Activated CD8-positive, alpha-beta memory T cell treated with anti-CD3 and anti-CD28 coated beads, Interleukin-2, amount 50 U/mL, for 4 hours (primary cell): ENCODE measurements at places on chromosomes 4 and X.

- no peak for DNase-seq
Observed at GRCh38 chr4:38489924-38490639, 173.9 kb upstream of the KLF3 start.

DNA sequence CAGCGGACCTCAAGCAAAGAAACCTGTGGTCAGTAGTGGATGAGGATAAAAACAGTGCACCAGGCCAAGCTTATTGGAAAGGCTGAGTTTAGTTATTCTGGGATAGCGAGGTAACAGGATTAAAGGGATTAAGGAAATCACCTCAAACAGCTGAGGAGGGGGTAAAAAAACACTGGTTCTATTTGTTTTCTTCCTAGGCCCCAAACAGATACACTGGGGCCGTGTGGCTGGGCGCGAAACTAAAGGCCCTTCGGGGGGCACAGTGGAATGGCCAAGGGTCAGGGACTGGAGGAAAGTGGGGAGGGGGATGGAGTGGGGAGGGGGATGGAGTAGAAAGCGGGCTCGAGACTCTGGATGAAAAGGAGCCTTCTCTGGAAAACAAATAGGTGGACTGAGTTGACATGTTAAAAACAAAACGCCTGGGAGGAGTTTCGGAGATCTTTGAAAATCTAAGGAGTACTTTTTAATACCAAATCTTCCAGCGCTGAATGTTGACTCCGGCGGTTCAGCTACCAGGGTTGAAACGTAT is 2.9 kb downstream of the SOX3 start:
- DNase-seq: no peak

DNA sequence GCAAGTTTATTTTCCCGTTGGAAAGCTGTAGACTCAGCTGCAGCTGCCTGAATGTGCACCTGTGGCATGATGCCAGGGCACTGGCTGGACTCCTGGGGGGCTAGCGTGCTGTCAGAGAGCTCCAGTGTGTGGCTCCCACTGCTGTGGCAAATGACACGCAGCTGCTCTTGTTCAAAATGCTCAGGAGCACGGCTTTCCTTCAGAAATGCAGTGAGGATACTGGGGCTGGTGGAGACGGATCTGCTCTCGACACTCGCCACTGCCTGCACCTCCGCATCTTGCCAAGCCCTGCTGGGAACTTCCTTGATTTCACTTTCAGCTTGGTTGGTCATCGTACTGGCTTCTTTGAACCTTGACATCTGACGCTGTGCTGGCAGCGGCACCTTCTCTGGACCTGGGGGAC is 58.7 kb downstream of the GPRIN3 start:
- no peak for DNase-seq

GRCh38 chr4:67437974-67438713 is 107.2 kb downstream of the CENPC start:
- DNase-seq: no peak

DNA sequence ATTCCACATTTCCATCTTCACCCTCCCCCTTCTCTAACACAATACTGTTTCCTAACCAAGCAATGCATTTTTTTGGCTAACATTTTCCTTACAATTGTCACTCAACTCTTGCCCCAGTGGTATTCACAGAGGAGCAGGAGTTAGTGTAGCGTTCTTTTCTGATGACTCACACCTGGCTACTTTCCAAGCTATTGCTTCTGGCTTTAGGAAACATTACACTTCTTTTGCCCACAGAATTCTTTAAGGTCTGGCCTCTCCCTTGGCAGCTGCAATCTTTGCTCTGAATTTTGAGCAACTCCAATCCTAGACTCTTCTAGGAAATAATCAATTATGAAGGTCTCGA is 27.5 kb upstream of the PDGFC start:
- no peak for DNase-seq

DNA sequence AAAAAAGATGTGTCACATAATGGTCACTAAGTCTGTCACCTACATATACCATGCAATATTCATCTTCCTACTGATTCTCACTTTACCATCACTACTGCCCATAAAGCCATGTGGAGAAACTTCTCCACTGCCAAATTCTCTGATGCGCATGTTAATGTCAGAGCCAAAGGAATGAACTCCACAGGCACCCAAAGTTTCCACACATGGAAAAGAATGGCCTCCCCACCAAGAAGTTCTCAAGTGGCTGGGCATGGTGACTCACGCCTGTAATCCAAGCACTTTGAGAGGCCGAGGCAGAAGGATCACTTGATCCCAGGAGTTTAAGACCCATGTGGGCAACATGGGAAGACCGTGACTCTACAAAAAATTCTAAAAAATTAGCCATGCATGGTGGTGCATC is 43.8 kb upstream of the UGDH start:
- DNase-seq: no peak

- DNase-seq: no peak
Observed at GRCh38 chr4:52982255-52982945, 120.3 kb downstream of the RASL11B start.

DNA sequence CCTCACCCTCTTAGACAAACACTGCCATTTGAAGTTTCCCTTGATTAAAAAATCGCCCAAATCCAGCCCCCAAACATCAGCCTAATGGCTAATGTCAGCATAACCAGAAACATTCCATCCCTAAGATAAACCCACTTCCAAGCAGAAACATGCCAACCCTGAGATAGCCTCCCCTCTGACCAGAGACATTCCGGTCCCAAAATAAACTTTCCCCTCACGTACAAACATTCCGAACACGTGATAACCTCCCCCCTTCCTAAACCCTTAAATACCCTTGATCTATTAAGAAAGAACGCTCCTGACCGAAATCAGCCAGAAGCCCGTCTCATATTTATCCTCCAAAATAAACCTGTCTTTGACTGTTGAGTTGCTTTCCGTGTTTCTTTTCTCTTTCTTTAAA is 237.2 kb downstream of the ASMT start:
- DNase-seq: no peak

DNA sequence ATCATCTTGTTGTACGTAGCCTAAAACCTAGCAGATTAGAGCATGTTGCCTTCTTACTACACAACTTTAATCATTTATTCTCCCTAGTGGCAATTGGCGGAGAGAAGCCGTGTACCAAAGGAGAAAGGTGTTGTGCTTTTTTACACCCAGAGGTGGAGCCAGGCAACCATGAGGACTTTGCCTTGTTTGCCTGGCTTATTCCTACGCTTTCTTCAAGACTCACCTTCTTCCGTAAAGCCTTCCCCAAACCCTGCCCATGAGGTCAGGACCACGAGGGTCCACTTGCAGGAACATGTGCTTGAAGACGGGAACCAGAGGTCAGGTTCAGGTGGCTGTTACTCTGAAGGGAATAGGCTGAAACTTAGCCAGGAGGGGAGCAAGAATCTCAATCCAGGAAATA is 290.5 kb downstream of the RAB28 start:
- DNase-seq: no peak

GRCh38 chrX:11664211-11665167 is 1.2 kb downstream of the ARHGAP6 start:
- DNase-seq: no peak

DNA sequence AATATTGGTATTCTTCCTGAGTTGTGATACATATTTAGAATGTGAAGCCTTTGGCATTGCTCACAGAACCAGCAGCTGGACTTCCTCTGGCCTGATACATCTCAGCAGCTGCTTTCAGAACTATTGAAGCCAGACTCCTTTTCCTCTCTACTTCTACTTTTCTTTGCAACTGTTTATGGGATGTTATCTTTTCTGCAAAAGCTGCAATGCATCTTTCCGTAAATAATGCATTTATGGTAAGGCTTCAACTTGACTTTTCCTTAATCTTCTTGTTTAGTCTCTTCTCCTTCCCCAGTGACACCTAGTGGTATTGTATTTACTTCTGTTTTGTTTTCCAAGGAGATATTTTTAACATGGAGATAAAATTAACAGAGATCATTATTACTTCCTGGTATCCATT is 1548.7 kb downstream of the PCDH7 start:
- DNase-seq: no peak

DNA sequence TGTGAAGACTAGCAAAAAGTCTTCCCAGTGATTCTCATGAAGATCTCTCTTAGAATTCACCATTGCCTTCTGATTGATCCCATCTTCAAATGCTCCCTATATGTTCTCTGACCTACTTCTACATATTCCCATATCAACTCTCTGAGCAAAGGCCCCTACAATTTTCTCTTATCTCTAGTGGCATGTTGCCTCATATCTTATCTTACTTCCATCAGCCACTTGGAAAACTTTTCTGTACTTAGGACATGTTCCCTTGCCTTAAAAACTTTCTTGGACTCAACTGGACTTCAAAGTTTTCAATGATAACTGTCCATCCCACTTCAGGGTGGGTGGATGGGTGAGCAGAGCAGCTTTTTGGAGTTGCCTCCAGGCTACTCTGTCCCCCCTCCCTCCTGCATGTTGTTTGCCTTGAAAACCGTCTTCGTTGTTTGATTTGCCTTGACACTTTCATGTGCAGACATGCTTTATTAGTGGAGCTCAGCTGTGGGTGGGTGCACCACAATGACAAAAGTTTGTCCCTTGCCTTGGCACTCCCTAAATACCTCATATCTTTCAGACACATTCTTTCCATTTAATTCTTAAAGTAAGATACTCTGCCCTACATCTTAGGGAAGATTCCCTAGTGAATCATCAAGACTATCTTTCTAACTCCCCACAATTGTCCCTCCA is 18.3 kb upstream of the USP27X start:
- DNase-seq: no peak

DNA sequence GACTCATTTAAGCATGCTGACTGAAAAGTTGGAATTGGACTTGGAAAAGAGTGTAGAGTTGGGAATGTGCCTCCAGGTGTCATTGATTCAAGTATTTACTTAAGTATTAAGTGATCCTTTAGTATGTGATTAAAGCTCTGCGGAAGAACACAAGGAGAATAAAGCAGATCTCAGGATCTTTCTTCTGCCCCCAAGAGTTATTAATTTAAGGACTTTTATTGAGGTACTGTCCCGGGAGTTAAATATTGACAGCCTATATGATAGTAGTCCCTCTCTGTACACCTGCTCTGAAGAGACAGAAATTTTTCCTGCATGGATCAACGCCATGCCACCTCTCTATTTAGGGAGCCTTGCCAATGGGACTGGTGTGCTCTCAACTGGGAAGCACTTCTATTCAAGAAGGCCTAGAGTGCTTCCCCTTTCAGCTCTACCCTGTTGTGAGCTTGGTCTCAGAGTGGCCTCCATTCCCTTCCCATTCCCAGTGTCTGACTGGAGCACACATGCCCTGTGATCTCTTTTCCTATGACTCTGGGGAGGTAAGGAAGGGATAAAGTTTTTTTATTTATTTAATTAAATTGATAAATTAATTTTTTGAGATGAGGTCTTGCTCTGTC is 75.9 kb downstream of the SHISA3 start:
- DNase-seq: no peak

GRCh38 chrX:7076245-7076661 is 71.3 kb upstream of the STS start:
- DNase-seq: no peak

GRCh38 chrX:23732704-23733103 is 10.4 kb downstream of the ACOT9 start:
- DNase-seq: no peak

GRCh38 chrX:3094261-3094660 is 53.0 kb downstream of the ARSF start:
- no peak for DNase-seq

- DNase-seq: no peak
Observed at GRCh38 chr4:84966382-84967242, at the start of gene WDFY3. TSS of gene WDFY3 (minus strand) at chr4:84966690. CDS start at chr4:84860591, 106,099 bp downstream.

- DNase-seq: peak; percentile 62
Observed at GRCh38 chr4:102344520-102344953, 745 bp downstream of the SLC39A8 start.

DNA sequence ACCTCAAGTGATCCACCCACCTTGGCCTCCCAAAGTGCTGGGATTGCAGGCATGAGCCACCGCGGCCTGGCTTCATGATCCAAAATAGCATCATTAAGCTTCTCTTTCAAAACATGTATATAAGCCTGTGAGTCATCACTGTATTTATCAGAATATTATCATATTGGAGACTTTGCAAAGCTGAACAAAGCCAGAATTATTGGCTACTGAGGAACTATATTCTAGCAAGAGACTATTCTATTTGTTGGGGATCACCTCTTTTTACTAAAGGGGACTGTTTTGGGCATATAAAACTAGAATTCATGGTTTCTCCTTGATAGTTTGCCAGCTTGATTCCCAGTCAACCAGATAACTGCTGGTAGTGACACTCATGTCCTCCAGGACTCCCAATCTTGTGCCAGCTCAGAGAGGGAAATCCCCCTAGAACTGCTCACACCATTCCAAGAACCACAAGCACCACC is 40.1 kb downstream of the TET2 start:
- DNase-seq: no peak

DNA sequence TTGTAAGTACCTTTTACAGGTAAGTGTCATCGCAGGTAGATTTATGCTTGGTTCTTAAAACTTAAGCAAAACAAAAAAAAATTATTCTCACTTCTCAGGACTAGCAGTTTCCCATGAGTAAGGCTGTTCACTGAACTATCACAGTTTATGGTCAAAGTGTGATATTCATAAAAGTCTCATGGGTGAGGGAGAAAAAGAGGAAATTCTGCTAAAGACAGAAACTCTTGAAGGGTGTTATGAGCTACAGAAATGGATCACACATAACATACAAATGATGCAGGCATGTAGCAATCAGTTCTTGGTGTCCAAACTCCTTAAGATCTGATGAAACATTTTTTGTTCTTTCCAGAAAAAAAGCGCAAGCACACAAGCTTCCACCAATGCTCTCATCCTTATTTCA is 8.5 kb downstream of the RAB9A start:
- no peak for DNase-seq

GRCh38 chr4:42945874-42946273 is 53.4 kb downstream of the GRXCR1 start:
- DNase-seq: no peak

DNA sequence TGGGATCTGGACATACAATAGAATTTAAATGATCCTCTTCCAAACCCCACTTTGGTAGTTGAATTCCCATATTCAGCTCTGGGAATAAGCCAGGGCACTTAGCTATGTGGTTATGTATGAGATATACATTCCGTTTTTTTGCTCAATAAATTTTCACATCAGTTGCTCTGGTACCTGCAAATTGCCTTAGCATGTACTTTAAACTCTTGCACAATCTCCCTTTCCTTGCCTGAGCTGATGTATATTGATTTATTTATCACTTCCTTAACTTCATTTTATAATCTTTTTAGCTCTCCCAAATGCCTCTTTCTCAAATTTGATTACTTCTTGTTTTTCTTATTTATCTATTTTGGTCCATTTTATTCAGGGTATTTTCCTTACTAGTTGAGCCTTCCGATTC is 90.1 kb upstream of the AGA start:
- no peak for DNase-seq

DNA sequence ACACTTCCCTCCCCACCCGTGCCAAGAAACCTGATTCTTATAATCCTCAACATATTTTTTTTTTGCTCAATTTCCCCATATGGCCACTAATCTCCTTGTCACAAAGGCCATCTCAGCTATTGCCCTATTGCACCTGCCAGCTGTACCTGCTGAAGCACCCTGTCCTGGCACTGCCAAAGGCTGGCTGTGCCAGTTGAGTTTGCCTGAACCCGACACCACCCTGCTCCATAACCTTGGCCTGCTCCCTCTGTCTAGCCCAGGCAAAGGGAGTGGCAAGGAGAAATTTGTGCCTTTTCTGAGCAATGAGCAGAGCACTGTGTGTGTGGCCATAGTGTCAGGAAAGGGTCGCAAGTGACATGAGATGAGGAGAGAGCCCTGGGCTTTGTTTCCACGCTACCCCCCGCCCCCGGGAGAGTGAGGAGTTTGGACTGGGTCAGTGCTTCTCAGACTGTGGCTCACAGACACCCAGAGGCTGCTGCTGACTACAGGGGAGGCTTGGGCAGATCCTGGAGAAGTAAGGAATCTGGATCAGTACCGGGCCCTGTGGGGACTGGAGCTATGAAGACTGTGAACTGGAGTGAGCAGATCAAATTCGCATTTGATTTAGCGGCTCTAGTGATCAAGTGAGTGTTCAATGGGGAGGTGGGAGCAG is 42.2 kb upstream of the HMGB3 start:
- DNase-seq: no peak
